NCI-H1417 (cell line): ENCODE measurements at places on chromosomes 2 and 18.

GRCh38 chr2:45759310-45759851 is 107.9 kb downstream of the PRKCE start:
- DNase-seq, result peak; percentile 22

DNA sequence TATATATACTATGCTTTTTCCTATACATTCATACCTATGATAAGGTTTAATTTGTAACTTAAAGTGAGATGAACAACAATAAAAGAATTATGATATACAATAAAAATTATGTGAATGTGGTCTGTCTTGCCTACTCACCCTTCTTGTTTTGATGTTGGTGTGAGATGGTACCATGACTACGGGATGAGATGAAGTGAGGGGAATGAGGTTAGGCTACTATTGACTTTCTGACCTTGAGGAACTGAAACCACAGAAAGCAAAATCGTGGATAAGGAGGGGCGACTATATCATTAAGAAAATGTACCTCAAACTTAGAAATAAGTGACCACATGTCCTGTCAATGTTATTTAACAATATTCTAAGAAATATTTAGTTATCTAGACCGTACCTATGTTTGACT is 103.9 kb upstream of the PPP1CB start:
- DNase-seq, result no peak

DNA sequence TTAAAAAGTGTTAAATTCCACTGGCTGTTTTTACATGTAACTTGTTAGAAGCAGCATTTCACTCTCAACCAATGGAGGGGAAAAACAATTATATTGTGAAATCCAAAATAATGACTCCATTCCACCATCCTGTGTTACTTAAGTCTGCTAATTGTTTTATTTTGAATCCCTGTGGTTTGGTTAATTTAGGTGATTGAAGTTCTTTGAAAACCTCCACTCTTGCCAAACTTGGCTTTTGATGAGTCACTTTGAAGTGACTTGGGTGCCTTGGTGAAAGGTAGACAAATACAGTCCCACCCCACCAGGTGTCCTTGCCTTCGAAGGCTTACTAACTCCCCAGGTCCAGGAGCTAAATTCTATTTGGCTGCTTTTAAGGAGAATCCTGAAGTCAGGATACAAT is 1303.8 kb upstream of the NRXN1 start:
- no peak for DNase-seq

GRCh38 chr2:79041032-79041448 is 15.5 kb downstream of the REG3G start:
- DNase-seq, result no peak

GRCh38 chr2:24920809-24921441 is 888 bp upstream of the ADCY3 start:
- DNase-seq, result no peak

GRCh38 chr18:74896390-74896991 is 298.8 kb downstream of the ZNF407 start:
- DNase-seq, result peak; percentile 72

DNA sequence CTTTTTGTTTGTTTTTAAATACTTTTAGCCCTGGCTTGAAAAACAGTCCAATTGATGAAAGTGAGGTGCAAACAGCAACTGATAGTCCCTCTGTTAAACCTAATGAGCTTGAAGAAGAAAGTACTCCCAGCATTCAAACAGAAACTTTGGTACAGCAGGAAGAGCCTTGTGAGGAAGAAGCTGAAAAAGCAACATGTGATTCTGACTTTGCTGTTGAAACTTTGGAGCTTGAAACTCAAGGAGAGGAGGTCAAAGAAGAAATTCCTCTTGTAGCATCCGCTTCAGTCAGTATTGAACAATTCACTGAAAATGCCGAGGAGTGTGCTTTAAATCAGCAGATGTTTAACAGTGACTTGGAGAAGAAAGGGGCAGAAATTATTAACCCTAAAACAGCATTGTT is 30.6 kb upstream of the DYSF start:
- DNase-seq, result no peak

- peak; percentile 76 for DNase-seq
Measured at GRCh38 chr18:63578357-63578958, 8.7 kb upstream of the SERPINB13 start.

DNA sequence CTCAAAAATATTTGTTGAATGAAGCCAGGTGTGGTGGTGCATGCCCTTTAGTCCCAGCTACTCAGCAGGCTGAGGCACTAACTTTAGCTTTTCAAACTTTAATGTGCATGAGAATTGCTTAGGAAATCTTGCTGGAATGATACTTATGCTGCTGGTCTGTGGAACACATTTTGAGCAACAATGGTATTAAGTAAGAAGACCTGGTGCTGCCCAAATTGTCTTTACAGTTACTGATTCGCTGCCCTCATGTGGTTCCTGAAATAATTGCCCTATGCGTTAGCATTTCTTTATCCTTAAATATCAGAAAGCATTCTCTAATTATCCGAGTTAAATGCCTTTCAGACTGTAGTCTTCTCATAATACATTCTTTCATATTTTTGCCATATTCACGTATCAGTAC is 76.0 kb upstream of the SESTD1 start:
- peak; percentile 53 for DNase-seq

DNA sequence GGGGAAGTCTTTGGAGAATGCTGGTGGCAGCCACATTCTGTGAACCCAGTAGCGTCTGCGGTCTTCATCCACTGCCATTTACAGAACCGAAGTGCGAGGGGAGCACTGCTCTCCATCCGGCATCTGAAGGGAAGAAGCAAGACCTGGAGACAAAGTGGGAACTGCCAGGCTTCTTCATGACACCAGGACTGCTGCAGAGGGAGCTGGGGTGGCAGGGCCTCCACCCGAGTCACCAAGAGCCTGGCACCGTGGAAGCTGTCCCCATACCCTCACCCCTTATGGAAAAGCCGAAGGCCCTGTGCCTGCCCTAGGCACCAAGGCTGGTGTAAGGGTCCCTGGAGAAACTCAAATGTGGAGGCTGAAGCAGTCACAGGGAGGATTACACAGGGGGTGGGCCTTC is 79.8 kb downstream of the CIB4 start:
- DNase-seq, result no peak

DNA sequence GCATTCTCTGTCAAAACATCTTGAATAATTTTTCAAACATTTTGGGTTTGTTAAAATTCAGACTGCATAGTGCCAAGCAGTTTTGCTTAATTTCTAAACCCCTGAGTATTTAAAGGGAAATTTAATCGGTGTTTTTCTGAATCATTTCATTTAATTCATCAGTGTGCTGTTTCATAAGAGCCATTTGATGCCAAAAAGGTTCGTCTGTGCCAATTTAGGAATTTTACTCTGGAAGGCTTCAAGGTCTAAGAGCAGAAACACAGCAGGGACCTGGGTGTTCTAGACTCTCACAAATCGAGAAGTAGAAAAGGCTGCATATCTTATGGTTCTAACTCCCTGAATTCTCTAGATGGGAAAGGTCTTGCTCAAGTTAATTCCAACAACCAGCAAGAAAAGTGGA is 311.9 kb upstream of the NT5C1B start:
- no peak for DNase-seq

- no peak for DNase-seq
Measured at GRCh38 chr2:121635371-121635770, 13.9 kb downstream of the CLASP1 start.

DNA sequence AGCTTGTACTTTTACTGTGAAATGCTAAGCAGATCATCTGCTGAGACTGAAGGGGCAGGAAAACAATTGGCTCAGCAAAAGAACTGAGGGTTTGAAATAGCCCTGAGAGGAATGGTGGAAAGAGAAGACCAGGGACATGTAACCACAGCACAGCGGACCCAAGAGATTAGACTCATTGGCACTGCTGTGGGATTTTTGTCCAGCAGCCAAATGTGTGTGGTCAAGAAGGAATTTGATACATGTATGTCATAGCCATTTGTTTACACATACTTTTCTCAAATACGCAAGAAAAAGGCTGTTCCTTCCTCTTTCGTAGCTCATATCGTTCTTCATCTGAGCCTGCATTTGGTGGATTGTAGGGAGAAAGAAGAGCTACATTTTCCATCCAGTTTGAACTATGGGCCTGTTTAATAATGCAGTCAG is 73.8 kb downstream of the TRABD2A start:
- no peak for DNase-seq

GRCh38 chr2:57567245-57567644 is 479.4 kb upstream of the VRK2 start:
- DNase-seq, result no peak

GRCh38 chr2:88809216-88809615 is 117.7 kb downstream of the RPIA start:
- DNase-seq, result no peak

GRCh38 chr18:9025091-9025838 is 77.2 kb upstream of the NDUFV2 start:
- DNase-seq, result no peak

GRCh38 chr2:184416146-184416913 is 182.0 kb upstream of the ZNF804A start:
- no peak for DNase-seq

GRCh38 chr2:234979204-234980167 is 27.7 kb downstream of the SH3BP4 start:
- DNase-seq, result no peak

DNA sequence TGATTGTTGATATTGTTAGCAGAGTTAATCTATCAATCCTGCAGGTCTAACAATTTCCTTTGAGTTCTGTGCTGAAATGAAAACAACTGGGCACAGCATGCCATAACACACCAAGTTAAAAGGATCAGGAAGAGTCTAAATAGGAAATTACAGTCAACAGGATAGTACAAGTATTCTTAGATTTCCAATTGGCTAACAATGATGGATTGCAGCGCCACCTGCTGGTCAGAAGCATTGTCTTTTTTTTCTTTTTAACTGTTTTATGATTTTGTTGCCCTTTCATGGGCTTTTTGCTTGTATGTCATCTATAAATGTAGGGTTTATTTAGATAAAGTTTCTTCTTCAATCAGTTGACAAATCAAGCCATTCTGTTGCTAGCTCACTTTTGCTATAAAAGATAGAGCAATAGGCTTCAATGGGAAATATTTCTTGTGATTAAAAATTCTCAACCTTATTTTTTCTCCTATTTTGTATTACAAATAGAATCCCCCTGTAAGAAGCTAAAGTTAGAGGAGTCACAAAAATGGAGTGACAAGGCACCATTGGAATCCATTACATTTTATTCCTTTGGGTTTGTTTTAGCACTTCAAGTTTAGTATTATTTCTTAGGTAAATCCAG is 40.8 kb upstream of the RPRM start:
- peak; percentile 42 for DNase-seq

- peak; percentile 95 for DNase-seq
Measured at GRCh38 chr2:218962859-218963492, 3.5 kb downstream of the CDK5R2 start.

GRCh38 chr2:152425765-152426727 is 91.1 kb downstream of the FMNL2 start:
- DNase-seq, result no peak

DNA sequence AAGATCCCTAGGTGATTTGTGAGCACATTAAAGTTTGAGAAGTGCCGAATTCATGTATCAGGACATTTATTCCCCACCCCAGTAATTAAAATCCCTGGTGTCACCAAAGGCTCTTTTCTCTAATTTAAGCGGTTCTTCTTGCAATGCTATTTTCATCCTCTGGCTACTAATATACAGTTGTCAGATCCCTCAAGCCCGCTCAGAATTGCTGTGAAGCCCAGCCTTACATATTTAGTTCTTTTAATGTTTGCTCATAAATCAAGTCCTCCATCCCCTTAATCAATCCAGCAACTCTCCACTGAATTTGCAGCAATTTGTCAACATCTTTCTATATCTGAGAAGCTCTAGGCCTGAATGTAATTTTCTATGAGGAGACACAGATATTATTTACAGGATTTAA is 437.9 kb downstream of the PIK3C3 start:
- peak; percentile 44 for DNase-seq

DNA sequence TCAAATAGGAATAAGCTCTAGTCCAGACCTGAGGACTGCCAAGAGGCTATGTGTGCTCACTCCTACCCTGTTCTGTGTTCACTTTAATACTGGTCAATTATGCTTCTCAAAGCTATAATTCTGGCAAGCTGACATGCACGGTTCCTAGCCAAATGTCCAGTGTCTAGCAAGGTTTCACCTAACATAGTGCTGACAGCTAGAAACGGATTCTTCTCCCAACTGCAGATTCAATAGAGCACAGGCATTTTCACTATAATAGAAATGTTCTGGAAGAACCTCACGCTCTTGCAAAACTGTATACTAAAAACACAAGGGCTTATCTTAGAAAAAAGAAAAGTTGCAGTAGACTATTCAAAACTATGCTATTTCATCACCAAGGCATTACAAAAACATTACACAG is 45.1 kb downstream of the HDAC4 start:
- no peak for DNase-seq

GRCh38 chr2:88038263-88039105 is 17.1 kb downstream of the KRCC1 start:
- no peak for DNase-seq

DNA sequence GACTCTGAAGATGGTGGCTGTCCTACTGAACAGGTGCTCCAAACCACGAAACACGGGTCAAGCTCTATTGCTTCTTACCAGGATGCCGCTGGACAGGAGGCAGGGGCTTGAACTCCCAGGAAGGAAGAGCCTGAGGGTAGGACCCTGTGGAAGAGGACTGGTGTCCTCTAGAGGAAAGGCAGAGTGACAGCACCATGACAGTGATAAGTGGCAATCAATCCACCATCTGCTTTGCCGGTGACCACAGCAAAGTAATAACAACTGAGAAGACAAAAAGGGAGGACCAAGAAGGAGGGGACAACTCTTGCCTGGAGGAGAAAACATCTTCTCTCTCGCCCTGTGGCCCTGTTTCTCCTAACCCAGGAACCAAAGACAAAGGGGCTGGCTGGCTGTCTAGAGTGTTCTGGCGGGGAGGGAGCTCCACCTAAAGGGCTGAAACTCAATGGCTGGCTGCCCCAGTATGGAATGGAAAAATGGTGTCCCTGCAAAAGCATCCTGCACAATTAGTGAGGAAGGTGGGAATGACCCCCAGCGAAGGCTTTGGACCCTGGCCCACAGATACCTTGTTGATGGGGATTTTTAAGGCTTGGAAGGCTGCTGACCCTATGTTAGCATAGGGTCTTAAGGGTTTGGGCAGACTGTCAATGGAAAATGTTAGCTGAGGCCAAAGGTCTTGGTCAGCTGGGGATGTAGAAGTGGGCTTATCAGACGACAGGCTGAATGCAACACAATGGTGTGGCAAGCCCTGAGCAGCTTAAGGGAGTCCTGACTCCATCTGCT is 35.4 kb downstream of the PROC start:
- no peak for DNase-seq

GRCh38 chr2:240522406-240522805 is 35.4 kb downstream of the ANKMY1 start:
- no peak for DNase-seq

DNA sequence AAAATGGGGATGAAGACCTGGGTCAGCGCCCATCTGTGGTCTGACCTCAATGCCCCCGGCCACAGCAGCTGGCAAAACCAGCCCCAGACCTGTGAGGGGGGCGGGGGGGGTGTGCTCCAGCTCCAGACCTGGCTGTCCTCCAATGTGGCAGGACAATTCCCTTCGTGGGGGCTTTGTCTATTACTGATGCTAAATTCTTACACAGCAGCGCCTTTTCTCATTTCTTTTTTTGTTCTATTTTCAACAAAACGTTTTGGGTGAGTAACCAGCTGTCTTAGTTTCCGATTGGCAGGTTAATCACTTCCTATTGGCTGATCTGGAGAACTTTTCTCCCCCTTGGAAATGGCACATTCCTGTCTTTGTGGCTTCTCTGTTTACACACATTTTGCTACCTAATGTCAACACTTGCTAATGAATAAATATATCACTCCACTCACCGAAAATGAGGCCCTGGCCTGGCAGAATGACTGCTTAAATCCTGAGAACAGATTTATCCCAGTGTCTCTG is 4.4 kb downstream of the SMAD7 start:
- DNase-seq, result peak; percentile 91

GRCh38 chr18:26714739-26715138 is 150.8 kb downstream of the AQP4 start:
- no peak for DNase-seq
